ENCODE measurements at places on chromosomes 11 and 22. TPM values are rescaled to one million over a fixed set of nuclear protein-coding genes. Genes with fewer than 3 reads are reported as not detected.

The SSTR3 gene
- not detected for total RNA-seq

The OR51B5 gene
- total RNA-seq, result 0.17 TPM

The SLC22A25 gene
- not detected for total RNA-seq

The HOATZ gene
- total RNA-seq, result not detected

The TESMIN gene
- 2.0 TPM for total RNA-seq

- DNase-seq, result no peak
These were observed 49.4 kb upstream of the PHOX2A start for GRCh38 chr11:72293391-72293790.

DNA sequence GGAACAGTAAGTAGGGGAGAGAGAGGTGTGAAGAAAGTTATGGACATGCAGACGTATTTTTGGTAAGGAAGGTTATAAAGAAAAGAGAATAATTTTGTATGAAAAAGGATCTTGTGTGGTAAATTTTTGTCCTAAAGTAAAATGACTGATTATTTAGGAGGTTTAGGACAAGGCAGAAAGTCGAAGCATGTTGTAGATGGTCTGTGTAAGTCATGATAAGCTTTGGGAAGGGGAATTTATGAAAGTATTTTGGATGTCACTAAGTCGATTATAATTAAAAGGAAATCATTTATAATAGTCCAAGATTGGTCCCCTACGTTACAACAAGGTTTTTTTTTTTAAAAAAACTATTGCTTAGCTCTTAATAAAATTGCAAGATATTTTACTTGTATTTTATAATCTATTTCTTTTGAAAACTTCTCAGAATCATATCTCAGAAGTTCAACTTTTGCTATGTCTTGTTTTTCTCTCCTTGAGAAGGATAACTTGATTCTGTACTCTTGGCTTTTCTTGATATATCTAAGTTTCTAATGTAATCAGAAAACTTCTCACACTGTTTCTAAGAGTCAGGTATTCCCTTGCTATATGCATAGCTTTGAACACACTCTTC, 10.9 kb upstream of the CABP2 start:
- no peak for DNase-seq

DNA sequence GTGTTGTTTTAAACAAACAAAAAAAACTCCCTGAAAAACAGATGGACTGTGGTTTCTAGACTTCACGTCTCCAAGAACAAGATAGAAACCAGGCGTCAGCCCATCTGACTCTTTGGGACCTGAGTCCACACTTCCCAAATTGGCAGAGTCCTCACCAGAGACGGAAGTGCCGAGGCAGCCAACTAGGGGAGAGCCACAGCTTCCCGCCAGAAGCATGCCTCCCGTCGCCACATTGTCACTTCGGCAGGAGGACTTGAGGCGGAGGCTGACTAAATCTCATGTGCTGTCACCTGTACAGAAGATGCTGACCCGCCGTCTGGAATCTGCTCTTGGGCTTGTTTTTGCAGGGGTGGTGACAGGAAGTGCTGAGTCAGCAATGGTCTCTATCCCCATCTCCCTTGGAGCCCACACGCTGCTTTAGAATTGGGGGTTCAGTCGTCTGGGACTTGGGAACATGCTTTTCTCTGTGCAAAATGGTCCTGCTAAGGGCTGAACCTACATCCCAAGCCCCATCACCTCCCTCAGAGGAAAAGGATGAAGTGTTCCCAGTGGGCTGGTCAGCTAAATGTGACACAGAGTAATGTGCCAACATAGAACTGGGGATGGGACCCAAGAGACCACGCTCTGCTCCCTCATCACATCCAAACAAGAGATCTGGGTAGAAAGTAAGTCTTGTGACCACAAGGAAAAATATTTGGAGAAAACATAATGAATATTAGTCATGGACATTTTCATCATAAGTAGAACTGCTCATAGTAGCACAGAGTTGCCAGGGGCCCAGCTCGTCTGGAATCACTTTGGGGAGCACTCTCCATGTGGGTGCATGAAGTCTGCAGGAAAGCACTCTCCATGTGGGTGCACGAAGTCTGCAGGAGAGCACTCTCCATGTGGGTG, 152.9 kb downstream of the SNX19 start:
- no peak for DNase-seq

GRCh38 chr22:42074132-42074811, at the start of gene PHETA2:
Gene PHETA2, plus strand, starts transcription at chr22:42074248. Its CDS starts 3,046 bp downstream, at chr22:42077294.
- peak; percentile 51 for DNase-seq

GRCh38 chr22:36457688-36458450, 23.6 kb downstream of the TXN2 start:
- DNase-seq, result peak; percentile 50

DNA sequence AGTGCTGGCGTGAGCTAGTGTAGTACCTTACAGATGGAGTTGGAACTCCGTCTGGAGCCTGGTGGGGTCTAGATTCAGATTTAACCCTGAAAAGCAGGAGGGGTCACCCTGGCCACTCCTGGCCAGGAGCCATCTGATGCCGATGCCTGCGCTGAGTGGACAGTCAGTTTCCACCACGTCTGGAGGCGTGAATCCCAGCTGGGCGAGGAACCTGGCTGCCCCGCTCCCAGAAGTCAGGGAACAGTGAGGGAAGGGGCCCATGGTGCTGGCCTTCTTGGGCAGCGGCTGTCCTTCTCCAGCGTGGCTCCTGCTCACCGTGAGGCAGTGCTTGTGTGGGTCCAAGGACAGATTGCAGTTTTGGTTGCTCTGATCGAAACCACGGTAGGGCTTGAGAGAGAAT, 76.3 kb downstream of the PARVB start:
- no peak for DNase-seq

DNA sequence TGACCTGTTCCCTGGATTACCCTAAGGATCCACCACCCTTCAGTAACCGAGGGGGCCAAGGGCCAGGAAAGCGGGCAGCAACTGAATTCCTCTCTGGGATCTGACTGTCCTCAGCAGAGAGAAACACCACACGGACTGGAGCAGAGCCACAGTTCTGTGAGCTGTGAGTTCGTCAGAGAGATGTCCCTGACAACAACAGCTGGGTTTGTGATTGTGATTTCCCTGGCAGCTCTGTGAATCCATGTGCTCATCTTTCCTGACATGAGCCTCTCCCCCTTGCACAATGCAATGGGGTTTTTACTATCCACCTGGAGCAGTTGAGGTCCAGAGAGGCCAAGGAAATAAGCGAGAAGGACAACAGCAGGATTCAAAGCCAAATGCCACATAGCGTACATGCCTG, 69.4 kb upstream of the AMPD3 start:
- no peak for DNase-seq

DNA sequence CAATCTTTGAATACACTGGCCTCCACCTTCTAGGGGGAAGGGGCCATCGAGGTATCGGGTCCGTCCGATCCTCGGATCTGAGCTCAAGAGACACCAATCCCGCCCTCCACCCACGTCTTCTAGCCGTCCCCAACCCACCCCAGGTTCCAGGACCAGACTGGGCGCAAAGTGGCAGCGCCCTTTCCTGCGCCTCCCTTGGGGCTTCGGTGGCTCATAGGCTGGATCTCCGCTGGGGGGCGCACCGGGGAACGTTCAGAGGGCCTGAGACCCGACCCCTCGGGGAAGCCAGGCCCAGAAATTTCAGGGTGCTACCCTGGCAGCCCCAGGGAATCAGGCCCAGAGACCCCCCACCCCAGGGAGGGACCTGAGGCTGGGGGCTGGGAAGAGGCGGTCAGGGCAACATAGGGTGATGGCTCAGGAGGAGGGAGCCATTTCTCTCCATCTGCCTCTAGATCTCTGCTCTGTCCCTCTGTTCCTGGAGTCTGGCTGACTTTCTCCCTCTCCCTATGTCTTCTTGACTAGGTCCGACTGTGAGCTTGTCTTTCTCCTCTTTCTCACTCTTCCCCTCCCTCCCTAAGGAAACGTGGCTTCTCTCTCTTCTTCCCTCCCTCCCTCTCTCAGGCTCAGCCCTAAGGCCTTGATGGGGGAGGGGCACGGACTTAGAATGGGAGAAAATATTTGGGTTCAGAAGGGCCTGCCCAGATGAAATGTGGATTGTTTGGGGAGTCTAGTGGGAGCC, 1.1 kb downstream of the CREB3L1 start:
- peak; percentile 59 for DNase-seq

DNA sequence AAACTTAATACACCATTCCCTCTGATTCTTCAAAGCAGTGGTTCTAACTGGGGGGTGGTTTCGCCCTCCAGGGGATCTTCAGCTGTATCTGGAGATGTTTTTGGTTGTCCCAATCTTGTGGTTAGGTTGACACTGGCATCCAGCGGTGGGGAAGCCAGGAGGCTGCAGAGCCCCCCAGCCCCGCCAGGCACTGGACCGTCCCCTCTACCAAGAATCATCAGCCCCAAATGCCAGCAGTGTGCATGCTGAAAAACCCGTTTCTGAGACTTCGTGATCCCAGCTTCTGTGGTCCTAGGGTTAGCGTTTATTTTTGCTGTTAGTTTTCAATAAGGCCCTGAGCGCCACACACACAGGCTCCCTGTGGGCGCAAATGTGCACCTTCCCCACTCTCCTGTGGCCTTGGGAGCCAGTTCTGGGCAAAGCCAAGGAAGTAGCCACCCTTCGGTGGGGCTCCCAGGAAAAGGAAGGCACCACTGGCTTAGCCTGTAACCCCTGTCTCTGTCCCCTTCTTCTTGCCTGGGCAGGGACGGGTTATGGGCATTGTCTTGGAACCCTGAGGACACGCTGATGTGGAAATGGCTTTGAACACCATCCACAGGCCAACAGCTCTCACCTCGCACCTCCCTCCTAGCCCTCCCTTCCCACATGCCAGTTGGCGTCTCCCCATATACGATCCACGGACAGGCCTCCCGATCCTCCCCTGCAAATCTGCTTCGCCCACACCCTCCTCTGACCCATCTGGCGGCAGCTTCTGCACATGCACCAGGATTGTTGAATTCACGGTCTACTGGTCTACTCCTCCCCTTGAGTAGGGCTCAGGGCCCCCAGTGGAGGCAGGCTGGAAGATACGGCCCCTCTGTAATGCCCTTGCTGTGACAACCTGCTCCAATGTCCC, 71.4 kb upstream of the CCND1 start:
- no peak for DNase-seq

DNA sequence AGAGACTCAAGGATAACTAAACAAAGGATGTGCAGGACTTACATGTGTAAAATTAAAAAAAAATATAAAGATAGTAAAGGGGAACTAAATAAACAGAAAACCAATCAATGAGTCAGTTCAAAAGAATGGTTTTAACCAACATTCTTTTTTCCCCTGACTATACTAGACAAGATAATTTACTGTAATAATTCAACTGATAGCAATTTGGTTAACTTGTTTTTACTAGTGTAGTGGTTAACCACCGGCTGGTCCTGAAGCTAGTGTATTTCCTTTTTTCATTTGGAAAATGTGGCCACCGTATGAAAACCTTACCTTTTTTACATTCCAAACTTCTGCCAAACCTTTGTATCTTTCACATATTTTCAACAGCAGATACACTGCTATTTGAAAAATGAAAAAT, 123.1 kb downstream of the ARHGAP42 start:
- DNase-seq, result peak; percentile 21

DNA sequence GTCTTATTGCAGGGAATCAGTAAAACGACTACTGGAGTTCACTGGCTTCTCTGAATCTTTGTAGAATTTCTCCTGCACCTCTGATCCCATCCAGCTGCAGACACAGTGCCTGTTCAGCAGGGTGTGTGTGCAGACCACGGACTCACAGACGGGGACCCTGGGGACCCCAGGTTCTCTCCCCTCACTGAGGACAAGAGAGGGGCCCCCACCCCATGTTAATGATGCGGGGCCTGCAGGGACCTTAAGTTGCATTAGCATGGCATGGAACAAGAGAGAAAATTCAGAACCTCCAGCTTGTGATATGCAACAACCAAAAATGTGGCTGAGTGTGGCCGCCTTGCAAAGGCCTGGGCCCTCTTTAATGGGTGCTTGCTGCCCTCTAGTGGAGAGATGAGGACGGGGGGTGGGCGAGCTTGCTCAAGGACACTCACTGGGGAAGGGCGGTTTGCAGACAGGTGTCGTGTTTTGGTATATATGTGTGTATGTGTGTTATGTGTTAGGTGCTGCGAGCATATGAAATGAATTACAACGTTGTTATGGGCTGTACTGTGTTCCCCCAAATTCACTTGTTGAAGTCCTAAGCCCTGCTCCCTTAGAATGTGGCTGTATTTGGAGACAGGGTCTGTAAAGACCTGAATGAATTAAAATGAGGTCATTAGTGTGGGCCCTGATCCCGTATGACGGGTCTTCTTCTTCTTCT, 84.4 kb upstream of the SEPTIN5 start:
- DNase-seq, result peak; percentile 58
